ENCODE measurements at places on chromosomes 4 and X.

DNA sequence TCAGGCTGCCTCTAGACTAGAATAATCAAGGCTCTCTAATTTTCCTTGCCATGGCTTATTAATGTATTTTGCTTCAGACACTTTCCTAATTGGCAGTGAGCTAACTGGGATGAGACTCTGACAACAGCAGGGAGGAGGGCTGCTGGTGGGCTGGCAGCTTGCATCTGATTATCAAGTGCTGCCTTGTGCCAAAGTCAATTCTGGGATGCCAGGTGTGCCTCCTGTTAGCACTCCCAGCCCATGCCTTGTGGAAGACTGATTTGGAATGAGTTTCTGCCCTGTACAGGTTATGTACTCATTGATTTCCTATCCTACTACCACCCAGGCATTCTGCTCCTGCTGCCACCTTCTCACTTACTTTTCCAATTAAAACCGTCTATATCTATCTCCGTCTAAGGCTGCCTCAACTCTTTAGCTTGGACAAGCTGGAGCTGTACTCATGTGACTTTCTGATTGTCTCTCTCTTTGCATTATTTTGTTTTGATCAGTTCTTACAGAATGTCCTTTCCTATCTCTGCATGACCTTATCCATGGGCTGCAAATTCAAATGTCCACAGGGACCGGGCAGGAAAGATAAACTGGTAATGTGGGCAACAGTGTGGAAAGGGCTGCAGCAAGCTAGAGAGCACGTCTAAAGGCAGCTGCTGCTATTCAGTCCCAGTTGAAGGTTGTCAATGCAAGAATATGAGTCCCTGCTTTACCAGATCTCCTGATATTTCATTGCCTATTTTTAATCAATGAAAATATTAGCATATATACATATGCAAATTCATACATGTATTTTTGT is 112.6 kb downstream of the GABRA2 start:
- DNase-seq: no peak

DNA sequence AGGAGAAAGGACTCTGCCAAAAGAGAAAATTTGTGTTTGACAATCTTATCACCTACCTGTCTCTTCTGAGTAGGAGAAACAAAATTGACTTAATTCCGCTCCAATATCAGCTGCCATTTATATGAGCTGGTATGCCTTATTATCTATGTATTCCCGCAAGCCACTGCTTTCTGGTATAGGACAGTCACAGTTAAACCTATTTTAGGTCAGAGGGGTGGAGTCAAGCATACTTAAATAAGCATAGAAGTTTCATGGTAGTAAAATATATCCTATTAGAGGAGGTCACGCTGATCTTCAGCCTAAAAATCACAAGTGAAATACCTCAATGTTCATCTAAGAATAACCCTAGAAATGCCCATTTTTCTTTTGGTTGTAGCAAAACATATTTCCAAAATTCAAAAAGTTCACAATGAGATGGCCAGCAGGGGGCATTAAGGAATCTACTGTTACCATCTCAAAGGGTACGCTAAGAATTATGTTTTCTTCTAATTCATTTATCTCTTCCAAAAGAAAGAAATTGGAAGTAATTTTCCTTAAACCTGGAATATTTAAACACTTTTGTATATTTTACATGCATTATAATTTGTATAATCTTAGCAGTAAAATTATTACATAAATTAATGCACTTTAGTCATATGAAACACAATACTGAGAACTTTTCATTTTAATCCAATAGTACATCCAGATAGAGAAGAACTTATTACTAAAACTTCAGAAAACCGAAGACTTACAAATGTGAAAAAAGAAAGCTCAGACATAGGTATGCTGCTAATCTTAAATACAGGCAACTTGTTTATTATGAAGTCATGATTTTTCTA is 10.5 kb downstream of the PPAT start:
- DNase-seq: no peak

DNA sequence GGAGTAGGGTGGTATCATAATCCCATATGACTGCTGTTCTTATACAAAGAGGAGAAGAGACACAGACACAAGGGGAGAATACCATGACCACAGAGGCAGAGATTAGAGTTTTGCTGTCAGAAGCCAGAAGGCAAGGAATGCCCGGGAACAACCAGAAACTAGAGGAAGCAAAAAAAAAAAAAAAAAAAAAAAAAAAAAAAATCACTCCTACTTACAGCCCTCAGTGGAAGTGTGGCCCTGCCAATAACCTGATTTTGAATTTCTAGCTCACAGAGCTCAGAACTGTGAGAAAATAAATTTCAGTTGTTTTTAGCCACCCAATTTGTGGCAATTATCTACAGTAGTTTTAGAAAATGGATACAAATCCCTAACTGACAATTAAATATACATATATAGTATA is 30.4 kb upstream of the UBE2NL start:
- DNase-seq: no peak

DNA sequence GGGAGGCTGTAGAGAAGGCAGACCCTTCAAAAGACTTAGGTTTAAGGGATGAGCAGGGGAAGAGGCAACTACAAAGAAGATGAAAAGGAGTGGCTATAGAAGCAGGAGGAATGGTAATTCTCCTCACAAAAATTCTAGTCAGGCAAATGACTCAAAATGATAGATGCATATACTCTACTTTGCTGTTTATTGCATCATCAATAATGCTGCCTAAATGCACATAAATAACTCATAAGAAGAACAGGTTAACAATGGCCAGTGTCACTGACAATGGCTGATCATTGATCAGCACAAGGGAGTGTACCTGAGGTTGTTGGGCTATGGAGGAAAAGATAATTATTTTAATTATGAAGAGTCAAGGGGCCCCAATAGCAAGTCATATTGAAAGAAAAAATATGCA is 184.7 kb upstream of the ETNPPL start:
- DNase-seq: no peak

- no peak for DNase-seq
Measured at GRCh38 chr4:36235306-36235705, 9.0 kb downstream of the ARAP2 start.

DNA sequence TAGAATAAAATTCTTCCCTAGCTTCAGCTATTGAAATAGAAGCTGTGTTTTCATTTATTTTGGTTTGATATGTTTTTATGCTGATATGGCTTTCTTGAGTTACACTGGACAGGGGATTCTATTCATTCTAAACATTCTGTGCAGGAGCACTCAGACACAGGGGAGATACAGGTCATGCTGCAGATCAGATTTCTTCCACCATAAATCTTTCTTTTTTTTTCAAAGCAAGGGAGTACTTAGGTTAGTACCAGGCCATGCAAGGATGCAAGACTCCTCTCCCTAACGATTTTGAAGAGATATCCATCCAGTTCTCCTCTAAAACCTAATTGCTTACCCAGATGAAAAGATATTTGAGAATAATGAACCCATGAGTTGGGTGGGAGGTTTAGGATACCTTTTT is 21.4 kb downstream of the ETDC start:
- DNase-seq: no peak

GRCh38 chrX:54042609-54043021 is 1.7 kb downstream of the PHF8 start:
- DNase-seq: peak; percentile 31

GRCh38 chrX:41085512-41085877 is 250 bp downstream of the USP9X start:
- DNase-seq: no peak

DNA sequence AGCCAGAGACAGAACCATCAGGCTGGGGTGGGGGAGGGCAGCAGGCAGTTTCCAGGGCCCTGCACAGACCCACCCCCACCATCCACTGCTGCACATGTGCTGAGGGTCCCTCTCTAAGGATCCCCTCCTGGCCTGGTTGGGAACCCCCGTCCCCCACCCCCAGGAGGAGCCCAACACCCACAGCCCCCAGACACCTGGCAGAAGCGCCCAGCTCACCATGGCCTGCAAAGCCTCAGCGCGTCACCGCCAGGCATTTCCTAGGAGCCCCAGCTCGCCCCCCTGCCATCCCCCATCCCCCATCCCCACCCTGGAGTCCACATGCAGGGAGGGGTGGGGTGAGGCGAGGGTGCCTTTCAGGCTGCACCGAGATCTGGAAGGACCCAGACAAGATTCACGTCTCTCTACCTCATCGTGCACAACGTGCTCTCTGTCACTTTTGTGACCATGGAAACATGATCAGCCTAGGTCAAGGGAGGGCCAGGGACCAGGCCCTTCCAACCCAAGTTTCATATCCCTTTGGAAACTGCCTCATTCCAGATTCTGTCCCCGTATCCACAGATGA is 9.3 kb downstream of the MXD4 start:
- no peak for DNase-seq

DNA sequence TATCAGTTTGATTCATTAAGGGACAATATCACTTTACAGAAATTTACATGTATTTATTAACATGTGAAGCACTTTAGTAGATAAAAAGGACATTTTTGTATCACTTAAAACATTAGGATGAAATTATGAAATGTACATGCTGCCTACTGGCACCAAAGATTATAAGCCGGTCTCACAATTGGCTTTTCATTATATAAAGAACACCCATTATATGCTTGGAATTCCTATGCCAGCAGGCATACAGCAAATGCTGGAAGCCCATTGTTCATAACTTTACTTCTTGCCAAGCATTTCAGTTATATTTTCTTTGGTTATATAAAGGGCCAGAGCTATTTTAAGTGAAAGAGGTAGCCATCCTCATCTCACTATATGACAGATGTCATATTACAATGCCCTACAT is 145.9 kb downstream of the DMD start:
- no peak for DNase-seq

GRCh38 chr4:165909947-165910346 is 36.9 kb downstream of the TLL1 start:
- no peak for DNase-seq

DNA sequence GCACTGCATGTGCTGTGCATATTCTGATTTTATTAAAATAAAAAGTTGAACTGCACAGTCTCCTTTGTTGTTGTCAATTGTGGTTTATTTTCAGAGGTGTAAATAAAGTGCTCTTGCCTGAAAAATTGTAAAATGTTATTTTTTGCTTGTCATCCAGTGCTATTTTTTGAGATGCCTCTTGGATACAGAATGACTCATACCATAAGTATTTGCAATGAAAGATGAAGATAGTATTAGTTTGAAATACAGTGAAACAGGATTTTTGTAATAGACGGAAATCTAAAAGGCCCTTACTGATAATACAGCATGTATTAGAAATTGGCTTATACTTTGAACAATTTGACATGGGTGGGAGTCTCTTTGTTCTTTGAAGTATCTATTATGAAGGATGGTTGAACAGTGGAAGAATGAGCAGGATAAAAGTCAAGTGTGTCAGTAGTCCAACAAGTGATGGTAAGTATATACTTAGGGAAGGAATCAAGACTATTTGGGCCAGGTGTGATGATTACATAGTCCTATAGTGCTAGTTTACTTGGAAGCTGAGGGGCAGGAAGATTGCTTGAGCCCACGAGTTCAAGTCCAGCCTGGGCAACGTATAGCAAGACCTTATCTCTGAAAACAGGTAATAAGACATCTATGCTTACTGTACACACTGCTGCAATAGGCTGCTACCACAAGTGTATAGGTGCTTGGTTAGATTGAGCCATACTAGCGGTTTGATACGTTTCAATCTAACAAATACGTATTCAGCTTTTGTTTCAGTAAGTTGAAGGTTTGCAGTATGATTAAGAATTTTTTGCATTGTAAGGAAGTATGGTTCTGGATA is 16.4 kb downstream of the DDX3X start:
- no peak for DNase-seq

- peak; percentile 43 for DNase-seq
Measured at GRCh38 chrX:54807524-54808108, at the start of gene MAGED2. MAGED2 (plus strand) TSS chrX:54807745; CDS start chrX:54809332, 1,587 bp downstream.

GRCh38 chrX:138742217-138742616 is 30.7 kb upstream of the FGF13 start:
- no peak for DNase-seq

- no peak for DNase-seq
Measured at GRCh38 chr4:116469582-116469981, 615.8 kb downstream of the TRAM1L1 start.

DNA sequence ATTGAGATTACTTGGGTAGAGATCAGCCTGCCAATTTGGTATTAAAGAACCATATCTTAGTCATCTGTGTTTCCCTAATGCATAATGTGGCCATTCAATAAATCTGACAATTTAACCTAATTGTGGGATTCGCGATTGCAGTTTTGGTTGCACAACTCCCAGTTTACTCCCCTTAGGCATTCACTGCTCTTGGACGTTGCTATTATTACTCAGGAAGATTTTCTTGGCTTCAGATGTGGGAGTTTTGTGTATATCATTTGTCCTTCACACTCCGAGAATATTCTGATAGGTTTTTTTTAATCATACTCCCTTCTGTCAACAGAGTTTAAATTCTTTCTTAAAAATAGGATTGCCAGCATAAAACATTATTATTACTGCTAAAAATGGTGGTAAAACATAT is 22.0 kb upstream of the TRPC3 start:
- no peak for DNase-seq

GRCh38 chr4:7462509-7462971 is 27.8 kb upstream of the PSAPL1 start:
- no peak for DNase-seq

GRCh38 chrX:19823031-19823430 is 64.4 kb downstream of the SH3KBP1 start:
- DNase-seq: no peak

DNA sequence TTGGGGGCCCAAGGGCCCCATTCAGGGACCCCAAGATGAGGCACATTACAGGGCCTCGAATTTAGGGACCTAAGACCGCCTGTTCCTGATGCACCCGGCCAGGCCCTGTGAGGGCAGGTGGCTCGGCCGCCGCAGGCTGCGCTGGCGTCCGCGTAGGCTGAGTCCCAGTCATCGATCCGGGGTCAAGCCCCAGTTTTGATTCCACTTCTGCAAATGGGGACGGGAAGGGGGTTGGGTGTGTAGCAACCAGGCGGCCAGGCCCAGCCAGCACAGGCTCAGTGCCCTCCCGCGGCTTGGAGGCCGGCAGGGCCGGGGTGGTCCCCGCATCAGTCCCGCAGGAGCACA is 327 bp downstream of the PNPLA4 start:
- no peak for DNase-seq

- no peak for DNase-seq
Measured at GRCh38 chr4:31458813-31459212, 738.6 kb downstream of the PCDH7 start.

DNA sequence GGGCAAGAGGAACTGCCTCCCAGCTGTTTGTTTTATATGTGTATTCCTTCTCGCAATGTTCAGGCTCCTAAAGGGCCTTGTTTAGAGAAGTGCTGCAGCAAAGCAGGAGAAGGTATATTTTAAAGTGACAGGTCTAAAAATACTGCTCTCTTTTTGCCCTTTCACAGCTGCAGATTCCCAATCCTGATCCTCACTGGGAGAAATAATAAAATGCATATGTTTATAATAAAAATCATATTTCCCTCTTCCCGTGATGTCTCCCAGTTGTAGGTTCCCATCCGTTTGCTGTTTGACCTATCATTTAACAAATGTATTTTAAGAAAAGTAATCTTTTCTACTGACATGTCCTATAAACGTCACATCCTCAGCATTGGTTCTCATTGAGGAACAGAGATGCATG is 62.7 kb upstream of the GPC4 start:
- DNase-seq: no peak

GRCh38 chr4:105632599-105632998 is 75.9 kb downstream of the INTS12 start:
- no peak for DNase-seq
